ENCODE measurements at places on chromosomes 4 and X.

DNA sequence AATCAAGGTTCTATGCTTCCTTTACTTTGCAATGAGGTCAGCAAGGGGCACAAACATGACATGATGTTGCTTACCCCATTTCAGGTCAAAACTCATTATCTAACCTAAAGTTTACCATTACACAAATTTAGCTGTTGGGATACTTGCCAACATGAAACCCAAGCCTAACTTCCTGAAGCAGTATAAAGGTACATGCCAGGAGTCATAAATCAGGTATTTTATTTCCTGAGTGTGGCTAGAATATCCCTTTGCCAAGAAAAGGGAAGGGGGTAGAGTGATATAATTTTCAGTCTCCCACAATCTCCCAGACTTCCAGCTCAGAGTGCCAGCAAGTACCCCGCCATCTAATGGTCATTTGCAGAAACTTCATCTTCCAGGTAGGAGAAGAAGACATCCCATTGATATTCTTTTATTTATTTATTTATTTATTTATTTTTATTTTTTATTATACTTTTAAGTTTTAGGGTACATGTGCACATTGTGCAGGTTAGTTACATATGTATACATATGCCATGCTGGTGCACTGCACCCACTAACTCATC is 136.6 kb downstream of the NEXMIF start:
- no peak for DNase-seq

- DNase-seq = no peak
These were observed 16.0 kb upstream of the PRRG1 start for GRCh38 chrX:37332987-37333658.

GRCh38 chr4:102778720-102779119 is 18.0 kb upstream of the MANBA start:
- no peak for DNase-seq

GRCh38 chr4:108529984-108530905 is 90.1 kb upstream of the RPL34 start:
- DNase-seq = no peak

- no peak for DNase-seq
These were observed 22.2 kb downstream of the IL2 start for GRCh38 chr4:122434285-122434684.

DNA sequence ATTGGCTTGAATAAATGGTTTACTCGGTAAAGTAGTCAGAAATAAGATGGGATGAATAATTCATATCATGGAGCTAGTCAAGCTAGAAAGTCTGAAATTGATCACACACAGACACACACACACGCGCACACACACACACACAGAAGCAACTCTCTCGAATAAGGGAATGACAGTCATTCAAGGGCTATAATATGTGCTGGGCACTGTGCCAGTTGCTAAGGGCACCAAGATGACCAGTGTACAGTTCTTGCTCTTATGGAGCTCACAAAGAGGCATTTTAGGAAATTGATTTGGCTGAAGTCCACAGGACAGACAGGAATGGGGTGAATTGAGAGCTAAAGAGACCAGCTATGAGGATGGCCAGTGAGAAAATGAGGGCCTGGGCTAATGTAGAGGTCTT is 34.2 kb upstream of the SH3D19 start:
- DNase-seq = no peak

GRCh38 chr4:42452823-42453222 is 55.5 kb downstream of the SHISA3 start:
- no peak for DNase-seq

DNA sequence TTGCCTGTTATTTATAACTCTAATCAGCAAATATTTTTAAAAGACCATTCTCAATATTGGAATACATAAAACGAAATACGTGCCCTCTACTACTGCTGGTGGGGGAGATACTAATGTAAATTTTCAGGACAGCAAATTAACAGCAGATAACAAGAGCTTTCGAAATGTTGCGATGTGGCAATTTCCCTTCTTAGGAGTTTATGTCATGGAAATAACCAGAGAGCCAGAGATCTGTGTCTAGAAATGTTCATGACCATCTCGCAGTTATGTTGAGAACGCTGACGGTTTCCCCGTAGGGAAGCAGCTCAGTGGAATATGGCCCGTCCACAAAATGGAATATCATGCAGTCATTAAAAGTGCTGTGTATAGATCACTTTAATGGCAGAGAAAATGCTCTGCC is 238.4 kb upstream of the PSAPL1 start:
- no peak for DNase-seq

GRCh38 chrX:137916090-137916746 is 350.3 kb downstream of the ZIC3 start:
- DNase-seq = no peak

DNA sequence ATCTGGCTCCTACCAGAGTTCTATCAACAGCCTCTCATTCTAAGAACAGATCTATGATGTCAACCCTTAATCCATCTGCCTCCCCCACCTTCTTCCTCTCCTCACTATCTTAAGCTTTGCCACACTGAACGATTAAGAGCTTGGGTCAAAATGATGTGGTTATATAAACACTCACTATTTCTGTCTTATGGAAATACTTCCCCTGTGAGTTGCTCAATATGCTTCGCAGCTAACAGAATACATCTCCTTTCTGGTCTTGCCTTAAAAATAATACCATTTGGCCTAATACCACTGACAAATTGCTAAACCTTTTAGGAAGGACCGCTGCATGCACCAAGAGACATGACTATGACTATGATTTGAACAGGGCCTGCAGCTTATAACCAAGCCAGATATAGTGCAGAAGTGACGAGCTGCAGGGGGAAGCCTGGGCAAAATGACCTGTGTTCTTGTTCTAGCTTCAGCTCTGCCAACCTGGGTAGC is 130.9 kb downstream of the RNF150 start:
- DNase-seq = no peak

- no peak for DNase-seq
These were observed 43.6 kb downstream of the TIGD4 start for GRCh38 chr4:152735906-152736305.

- DNase-seq = no peak
These were observed 70.3 kb downstream of the ARL9 start for GRCh38 chr4:56575820-56576429.

GRCh38 chrX:54446084-54446483 is 5.9 kb downstream of the TSR2 start:
- DNase-seq = no peak

DNA sequence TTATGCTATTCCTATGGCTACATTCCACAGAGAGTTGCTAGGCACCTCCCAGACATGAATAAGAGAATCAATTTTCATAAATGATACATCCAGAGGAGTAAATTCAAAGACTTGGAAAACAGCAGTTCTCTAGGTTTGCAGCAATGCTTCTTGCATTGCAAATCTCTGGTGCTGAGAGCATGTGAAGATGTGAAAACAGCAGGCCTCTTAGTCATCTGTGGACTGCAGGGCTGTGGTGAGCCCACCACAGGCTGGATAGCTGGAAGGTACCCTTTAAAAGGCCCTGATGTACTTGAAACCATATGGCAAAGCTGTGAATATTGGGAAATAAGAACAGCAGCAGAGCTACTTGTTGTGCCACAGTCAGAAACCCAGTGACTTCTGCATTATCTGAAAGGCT is 2135.9 kb downstream of the ARAP2 start:
- no peak for DNase-seq

- DNase-seq = no peak
These were observed 161.9 kb downstream of the TENM3 start for GRCh38 chr4:182405087-182405486.

- no peak for DNase-seq
These were observed 230.2 kb downstream of the CLCN4 start for GRCh38 chrX:10387011-10387410.

GRCh38 chr4:185965426-185966384 is 103.3 kb upstream of the TLR3 start:
- DNase-seq = no peak

DNA sequence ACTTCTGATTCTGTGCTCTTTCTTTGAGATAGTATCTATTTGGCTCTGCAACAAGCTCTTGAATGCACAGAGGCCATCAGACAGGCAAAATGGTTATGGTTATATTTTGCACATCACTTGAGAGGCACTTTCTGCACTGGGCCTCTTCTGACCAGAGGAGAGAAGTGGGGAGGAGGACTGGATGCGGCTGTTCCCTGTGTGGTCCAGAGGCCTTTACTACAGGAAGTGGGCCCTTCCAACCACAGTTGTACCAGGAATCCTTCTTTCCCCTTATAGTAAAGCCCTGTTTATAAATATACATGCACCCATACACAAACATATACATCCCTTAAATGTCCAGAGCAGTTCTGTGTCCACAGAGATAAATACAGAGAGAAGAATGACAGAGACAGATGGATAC is 182.7 kb upstream of the HHIP start:
- DNase-seq = no peak

DNA sequence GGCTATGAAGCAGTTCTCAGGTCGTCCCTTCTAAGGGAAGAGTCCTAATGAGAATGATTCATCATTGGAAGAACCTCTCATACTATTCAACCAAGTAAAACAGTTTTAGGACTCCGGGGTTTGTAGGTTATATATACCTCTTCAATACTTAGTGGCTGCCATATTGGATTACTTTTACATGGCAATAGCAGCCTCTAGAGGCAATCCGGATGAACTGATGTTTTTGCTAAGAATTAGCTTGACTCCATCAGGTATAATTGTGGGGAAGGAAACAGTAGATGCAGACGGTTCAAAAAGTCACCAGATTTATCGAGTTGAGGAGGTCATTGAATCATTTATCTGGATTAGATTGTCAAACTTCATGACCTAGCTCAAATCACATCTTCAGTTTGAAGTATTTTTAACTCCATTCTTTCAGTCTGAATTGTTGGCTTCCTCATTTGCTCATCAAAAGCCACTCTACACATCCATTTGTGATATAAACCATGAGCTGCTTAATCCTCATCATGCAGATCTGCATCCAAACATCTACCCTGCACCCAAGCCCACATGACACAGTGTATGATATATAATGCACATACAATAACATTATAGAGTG is 28.4 kb downstream of the GUCY1B1 start:
- DNase-seq = no peak

GRCh38 chrX:109728173-109728535 is 4.9 kb downstream of the ACSL4 start:
- DNase-seq = no peak

GRCh38 chrX:153657161-153657560 is 10.2 kb downstream of the DUSP9 start:
- DNase-seq = no peak

DNA sequence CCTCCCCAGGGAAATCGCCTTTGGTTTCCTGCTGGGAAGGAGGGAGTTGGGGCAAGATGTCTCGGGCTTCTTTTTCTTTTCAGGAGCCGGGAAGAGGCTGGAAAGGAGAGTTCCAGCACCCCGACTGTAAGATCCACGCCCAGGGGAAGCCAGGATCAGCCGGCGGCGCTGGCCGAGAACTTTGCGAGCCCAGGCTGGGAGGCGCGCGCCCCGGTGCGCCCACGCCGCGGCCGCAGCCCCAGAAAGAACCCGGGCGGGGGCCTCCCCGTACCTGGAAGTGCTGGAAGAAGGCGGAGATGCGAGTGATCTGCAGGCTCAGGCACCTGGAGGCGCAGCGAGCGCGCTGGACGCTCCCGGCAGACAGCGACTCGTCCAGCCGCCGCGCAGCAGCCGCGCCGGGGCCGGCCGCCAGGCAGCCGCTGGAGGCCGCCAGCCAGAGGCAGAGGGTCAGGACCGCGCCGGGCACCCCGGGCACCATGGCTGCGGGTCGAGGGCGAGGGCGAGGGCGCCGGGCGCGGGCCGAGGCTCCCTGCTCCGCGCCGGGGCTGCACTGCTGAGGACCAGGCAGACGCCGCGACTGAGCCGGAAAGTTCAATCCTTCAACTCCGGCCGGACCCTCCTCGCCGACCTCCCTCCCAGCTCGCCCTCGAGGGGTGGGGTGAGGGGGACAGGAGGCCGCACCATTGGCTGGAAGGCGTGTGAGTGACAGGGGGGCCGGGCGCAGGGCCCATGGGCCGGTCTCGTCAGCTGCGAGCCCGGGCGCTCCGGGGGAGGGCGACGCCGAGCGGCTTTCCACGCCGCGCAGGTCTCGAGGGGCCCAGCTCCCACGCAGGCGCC is at the start of gene ANOS1:
TSS of gene ANOS1 (minus strand) at position 579 of the 837 bp plus-strand sequence. CDS start at position 478, 101 bp downstream.
- peak; percentile 81 for DNase-seq

DNA sequence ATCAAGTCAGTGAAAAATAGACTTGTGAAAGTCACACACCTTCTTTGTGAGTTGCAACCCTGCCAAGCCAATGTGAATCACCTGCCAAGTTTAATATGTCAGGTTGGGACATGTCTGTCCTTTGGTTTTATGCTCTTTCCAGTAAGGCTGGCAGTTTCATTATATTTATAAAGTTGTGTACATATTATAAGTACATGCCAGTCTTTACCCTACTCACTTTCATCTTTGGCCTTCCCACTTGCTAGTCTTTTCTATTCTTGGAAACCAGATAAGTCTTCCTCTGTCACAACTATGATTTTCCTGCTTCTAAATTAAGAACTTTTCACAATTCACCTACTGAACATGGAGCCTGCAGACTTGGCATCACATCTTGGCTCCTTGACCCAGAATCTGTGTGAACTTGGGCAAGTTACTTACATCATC is 680.7 kb upstream of the BOD1L1 start:
- no peak for DNase-seq

GRCh38 chr4:183366206-183366835 is 44.1 kb upstream of the CLDN24 start:
- DNase-seq = no peak

DNA sequence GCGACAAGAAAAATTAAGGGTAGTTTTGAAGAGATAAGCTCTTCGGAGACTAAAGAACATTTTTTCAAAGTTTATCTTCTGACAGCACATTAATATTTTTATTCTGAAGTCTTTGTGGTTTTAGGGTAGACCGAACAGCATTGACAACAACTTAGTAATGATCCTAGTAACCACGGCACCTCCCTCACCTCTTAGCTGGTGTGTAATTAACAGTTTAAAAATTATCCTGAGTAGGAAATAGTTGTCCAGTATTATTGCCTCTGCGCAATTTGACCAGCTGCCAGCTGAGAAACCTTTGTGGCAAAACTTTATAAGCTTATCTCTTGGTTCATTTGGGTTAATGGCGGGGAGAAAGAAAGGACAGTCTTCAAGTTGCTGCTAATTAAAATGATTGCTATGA is 213.6 kb downstream of the CBLL2 start:
- no peak for DNase-seq

DNA sequence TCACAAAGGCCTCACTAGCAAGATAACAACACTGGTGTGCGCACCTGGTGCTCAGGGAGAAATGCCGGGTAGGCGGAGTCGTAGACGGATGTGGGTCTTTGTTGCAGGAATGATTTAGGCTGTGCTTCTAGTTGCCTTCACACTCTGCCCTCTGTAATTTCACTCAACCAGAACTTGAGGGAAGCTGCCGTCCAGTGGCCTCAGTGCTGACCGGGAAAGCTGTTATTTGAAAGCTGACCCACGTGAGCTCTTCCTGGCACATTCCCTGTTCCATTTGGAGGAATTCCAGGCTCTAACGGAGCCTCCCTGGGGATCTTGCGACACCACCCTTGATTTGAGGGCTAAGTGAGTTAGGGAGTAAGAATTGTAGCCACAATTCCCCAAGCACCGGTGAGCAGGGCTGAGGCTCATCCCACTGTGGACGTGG is 15.9 kb downstream of the SH3TC1 start:
- no peak for DNase-seq
